Glutamatergic neuron (in vitro differentiated cells): ENCODE measurements at places on chromosomes 1 and 21.

DNA sequence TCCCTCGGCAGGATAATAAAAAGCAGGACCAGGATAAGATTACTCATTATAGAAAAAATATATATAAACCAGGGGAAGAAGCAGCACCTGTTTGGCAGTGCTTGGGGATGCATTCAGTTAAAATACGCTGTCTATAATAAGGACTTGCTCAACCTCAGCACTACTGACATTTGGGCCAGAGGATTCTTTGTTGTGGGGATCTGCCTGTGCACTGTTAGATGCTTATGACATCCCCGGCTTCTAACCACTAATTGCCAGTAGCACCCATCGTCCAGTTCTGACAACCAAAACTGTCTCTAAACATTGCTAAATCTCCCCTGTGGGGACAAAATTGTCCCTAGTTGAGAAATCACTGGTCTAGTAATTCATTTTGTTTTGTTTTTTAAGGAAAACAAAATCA is 242.1 kb downstream of the SLC45A1 start:
- DNase-seq: no peak

DNA sequence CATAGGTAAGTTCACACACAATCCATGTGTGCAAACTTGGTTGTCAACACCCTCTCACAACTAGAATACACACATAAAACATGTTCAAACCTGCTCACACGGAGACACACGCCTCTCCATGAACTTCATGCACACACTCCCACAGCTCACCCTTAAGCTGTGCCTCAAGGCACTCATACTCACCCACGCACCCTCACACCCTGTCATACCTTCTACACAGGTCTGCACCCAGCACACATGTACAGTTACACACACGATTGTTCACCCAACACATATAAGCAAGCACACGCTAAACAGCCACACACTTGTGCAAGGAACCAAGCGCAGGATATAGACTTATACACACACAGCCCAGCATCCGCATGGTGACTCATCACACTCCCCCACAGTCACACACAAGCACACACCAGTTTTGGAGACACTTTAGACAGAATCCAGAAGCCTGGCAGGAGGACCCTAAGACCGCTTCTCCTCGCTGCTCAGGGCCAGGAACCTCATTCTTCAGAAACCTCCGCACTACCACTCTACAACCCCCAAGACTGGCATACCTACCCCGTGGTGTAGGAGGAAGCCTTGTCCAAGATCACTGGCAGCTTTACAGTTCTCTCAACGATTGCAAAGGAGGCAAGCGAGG is 58.7 kb upstream of the ZC3H12A start:
- DNase-seq: no peak

DNA sequence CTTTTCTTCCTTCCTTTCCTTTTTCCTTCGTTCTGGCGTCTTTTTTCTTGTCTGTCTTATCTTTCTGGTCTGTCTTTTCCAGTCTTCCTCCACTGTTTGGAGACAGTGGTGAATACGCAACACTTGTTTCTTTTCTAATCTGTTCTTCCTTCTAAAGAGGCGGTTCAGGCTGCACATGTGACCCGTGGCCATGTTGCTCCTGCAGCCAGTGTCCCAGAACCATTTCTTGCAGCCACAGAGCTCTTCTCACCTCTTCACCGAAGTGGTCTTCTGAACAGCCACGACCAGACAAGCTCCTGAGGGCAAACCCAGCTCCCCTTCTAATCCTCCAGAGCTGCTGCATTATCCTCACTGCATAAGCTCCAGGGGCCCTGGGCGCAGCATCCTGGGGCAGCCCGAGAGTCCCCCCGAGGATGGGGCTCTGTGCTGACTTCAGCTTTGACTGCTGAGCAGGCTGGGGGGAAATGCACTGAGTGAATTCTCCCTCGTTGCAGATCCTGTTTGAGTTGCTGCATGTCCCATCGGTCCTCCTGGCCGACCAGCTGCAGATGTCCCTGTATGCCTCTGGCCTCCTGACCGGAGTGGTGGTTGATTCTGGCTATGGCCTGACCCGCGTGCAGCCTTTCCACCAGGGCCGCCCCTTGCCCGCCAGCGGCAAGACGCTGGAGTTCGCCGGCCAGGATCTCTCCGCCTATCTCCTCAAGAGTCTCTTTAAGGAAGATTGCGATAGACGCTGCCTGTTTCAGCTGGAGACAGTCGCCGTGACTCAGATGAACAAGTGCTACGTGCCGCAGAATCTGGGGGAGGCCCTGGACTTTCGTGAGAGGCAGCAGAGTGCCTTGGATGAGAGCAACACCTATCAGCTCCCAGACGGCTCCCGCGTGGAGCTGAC is 70.4 kb downstream of the ACTL8 start:
- no peak for DNase-seq

GRCh38 chr1:226731257-226731893 is 7.7 kb downstream of the ITPKB start:
- DNase-seq: no peak

GRCh38 chr1:15678578-15678977 is 5.5 kb upstream of the PLEKHM2 start:
- no peak for DNase-seq

GRCh38 chr1:76257823-76258222 is 183.3 kb downstream of the ST6GALNAC3 start:
- no peak for DNase-seq

DNA sequence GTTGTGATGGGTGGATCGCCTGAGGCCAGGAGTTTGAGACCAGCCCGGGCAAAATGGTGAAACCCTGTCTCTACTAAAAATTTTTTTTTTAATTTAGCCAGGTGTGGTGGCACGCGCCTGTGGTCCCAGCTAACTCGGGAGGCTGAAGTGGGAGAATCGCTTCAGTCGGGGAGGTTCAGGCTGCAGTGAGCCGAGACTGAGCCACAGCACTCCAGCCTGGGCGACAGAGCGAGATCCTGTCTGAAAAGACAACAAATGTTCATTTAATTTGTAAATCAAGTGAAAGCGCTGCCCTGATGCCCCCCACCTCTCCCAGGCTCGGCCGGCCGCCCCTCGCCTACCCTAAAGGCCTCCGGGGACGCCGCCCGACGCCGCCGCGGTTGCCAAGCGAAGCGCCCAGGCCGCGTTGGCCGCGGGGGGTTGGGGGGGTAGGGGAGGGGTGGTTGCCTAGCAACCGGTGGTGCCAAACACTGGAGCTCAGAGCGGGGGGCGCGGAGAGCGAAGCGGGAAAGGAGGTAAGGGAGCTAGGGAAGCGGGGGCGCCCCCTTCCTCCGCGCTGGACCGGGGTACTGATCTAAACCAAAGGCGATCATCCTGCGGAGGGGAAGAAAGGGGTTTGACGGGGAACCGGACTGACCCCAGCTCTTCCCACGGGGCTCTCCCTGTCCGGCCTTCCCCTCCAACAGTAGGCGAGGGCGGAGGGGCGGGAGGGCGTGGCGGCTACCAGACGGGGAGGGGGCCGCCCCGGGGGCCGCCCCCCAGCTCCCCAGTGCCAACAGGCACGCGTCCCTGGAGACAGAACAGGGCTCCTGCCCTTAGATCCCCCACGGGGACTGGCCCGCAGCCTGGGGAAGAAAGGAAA is at the start of gene TEKT2:
Gene TEKT2 (plus strand): TSS at position 460 of the 862 bp plus-strand sequence. CDS start 828 bp downstream, outside the sequence.
- DNase-seq: peak; percentile 79

GRCh38 chr1:9942399-9942938 is 722 bp downstream of the LZIC start:
- no peak for DNase-seq

- no peak for DNase-seq
Measured at GRCh38 chr1:86487131-86487810, 18.5 kb downstream of the CLCA1 start.

GRCh38 chr1:171798765-171799164 is 17.3 kb downstream of the METTL13 start:
- DNase-seq: no peak

DNA sequence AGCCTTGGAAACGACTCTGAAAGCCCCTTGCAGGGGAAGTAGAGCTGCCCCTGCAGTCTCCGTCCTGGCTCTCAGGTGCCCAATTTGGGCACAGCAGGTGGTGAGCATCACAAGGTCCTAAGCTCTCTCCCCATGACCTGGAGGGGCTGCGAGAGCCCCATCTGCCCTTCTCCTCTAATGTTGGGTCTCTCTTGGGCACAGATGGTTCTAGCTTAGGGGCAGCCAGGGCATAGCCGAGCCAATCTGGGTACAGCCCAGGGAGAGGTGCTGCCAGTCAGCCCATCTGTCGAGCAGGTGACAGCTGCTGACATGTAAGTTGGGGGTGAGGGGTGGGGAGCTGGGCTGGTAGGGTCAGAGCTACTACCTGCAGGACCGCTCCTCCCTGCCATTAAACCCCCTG is 50.7 kb downstream of the SYT2 start:
- no peak for DNase-seq

DNA sequence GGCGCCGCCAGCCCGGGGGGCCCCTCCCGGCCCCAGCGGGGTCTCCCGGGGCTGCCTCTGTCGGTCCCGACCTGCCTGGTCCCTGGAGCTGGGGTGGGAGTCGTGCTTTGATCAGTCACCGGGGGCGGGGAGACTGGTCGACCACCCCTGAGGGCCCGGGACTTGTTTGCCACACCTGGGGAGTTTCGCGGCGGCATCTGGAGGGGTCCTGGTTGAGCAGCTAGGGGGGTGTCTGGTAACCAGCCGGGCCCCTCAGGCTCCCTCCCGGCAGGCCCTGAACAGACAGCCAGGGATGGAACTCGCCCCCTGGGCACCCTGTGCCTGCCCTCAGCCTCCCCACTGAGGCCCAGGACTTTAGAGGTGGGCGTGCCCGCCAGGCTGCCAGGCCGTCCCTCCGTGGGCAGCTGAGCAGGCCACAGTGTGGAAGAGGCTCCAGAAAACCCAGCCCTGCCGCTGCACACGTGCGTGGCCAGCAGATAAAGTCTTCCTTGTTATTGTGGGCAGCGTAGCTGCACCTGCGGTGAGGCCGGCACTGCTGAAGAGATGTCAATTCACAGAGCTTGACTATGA is 13.3 kb upstream of the SAMD11 start:
- DNase-seq: peak; percentile 18

DNA sequence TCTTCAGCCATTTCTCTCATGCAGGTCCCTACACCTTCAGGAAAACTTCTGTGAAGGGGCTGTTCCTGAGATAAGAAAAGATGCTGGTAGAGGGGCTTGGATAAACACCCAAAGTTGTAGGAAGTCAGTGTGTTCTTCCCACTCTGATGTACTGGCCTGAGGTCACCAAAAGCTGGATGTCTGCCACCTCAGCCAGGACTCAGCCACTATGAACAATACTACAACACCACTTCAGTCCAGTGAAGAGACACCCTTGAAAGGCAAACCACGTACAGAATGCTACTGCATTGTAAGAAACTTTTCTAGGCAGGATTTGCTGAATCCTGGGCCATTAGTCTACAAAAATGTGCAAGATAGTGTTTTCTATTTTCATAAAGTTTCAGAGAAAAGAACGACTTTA is 2.4 kb downstream of the PTPN14 start:
- no peak for DNase-seq

- DNase-seq: no peak
Measured at GRCh38 chr1:32276032-32276782, 15.7 kb upstream of the HDAC1 start.

DNA sequence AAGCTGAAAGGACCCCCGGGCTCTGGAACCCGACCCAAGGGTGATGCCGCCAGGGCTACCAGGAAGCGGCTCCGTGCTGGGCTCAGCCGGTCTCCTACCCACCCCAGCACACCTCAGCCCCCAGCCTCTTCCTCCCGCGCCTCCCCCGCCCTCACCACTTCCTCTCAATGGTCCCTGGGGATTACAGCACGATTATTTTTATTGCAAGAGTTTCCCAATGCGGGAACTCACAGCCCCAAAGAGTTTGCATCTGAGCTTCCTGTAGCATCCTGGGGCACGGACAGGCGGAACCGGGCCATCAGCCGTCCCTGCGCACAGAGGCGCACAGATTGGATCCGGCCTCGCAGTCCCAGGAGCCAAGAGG is 8.7 kb upstream of the SLX9 start:
- DNase-seq: no peak

- peak; percentile 82 for DNase-seq
Measured at GRCh38 chr1:23544444-23545389, 13.7 kb upstream of the E2F2 start.

- DNase-seq: no peak
Measured at GRCh38 chr1:160004425-160004824, 27.4 kb downstream of the PIGM start.

- DNase-seq: no peak
Measured at GRCh38 chr1:108597041-108597440, 37.1 kb downstream of the EEIG2 start.

DNA sequence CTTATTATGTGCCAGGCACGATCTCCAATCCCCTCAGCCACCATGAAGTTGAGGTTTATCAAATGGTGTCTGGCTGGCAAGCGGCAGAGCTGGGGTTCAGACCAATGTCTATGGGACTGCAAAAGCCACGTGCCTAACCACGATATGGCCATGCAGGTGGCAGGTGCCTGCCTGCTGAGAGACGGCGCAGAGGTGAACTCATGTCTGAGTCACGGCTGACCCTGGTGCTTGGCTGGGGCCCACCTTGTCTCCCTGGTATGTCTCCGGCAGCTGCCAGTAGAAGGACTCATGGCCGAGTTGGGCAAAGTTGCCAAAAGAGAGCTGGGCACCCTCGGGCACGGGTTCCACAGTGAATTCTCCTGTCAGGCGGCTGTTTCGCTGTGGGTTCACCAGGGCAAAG is 59.9 kb downstream of the LDLRAD2 start:
- DNase-seq: no peak

- no peak for DNase-seq
Measured at GRCh38 chr1:153968408-153968807, 706 bp downstream of the CREB3L4 start.

DNA sequence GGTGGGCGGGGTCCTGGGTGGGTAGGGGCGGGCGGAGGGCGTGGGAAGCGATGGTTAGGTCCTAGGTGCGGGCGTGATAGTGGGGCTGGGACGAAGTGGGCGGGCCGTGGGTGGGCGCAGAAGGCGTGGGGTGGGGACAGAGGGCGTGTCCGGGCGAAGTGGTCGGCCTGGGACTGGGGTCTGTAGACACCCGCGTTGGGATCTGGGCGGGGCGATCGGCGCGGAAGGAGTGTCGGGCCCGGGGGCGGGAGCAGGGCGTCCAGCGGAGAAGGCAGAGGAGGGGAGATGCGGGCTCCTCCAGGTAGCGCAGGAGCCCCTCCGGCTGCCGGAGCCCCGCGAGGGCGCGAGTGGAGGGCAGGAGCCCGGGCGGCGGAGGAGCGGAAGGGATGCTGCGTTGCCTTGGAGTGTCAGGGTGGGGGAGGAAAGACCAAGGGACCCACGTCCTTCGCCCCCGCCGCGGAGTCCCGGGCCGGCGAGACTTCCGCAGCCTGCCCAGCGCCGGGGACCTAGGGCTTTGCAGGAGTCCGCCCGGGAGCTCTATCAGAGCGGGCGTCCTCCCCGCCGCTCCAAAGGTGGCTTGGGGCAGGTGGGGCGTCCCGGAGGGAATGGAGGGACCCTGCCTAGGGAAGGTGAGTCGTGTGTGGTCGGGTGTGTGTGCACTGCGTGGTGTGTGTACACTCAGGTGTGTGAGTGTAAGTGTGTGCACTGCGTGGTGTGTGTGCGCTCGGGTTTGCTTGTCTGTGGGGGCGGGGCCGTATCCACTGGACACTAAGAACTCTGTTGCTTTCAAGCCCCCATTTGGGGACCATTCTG is 27.0 kb upstream of the PRSS38 start:
- DNase-seq: peak; percentile 74

DNA sequence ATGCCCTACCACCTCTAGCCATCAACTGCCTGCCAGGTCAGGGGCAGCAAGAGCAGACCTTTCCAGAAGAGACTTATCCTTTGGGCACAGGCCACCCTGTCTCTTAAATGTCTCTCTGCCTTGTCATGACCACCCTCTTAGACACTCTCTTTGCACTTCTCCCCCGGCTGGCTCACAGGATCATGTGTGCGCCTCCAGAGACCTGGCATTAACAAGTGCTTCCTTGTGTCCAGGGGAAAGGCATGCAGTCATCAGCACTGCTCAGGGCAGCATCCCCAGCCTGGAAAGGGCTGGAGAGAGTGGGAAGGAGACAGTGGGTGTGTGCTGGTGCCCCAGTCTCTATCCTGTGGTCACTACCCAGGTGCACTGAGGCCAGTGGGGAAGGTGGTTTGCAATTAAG is 85.2 kb upstream of the TLR5 start:
- no peak for DNase-seq
